Kidney (tissue), 22 donors: ENCODE measurements at places on chromosomes 7 and 10. TPM values are rescaled to one million over a fixed set of nuclear protein-coding genes. Genes with fewer than 3 reads are reported as not detected.

Gene BCAP29
- polyA plus RNA-seq: 31.2 TPM

Gene MKX
- not detected for polyA plus RNA-seq

- DNase-seq: no peak
Observed at GRCh38 chr10:114258274-114258840, 19.3 kb downstream of the VWA2 start.

DNA sequence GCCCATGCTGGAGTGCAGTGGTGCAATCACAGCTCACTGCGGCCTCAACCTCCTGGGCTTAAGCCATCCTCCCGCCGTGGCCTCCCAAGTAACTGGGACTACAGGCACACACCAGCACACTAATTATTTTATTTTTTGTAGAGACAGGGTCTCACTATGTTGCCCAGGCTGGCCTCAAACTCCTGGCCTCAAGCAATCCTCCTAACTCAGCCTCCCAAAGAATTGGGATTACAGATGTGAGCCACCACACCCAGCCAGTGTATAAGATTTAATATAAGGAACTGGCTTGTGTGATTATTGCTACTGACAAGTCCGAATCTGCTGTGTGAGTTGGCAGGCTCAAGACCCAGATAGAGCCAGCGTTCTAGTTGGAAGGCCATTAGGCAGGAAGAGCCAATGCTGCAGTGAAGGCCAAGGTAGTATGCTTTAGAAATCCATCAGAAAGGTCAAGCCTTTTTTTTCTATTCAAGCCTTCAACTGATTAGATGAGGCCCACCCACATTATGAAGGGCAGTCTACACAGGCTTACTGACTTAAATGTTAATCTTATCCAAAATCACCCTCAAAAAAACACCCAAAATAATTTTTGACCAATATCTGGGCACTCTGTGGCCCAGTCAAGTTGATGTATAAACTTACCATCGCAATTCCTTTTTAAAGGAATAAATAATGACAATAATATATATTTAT, 19.4 kb downstream of the TRIM4 start:
- DNase-seq: no peak

GRCh38 chr10:112797855-112798254, 152.2 kb upstream of the TCF7L2 start:
- no peak for DNase-seq

DNA sequence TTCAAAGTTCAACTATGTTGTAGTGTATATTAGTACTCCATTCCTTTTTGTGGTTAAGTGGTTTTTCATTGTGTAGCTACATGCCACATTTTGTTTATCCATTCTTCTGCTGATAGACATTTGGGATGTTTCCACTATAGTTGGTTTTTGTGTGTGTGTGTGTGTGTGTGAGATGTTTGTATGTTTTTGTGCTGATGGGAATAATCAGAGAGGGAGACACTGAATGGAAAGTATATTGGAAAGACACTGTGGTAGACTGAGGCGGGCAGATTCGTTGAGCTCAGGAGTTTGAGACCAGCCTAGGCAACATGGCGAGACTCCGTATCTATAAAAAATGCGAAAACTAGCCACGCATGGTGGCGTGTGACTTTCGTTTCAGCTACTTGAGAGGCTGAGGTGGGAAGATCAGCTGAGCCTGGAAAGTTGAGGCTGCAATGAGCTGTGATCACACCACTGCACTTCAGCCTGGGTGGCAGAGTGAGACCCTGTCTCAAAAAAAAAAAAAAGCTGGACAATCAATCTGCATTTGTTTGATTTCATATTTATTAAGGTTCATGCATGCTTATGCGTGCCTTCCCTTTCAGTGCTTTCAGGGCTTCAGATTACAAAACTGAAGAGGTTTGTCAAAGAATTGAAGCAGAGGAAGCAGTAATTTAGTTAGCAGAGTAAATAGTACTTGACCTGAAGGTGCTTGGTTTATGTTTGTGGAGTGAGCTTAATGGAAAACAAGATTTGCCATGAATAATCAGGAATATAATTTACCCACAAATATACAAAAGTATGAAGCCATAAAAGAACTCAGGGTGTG, 14.7 kb downstream of the SEC24C start:
- no peak for DNase-seq

DNA sequence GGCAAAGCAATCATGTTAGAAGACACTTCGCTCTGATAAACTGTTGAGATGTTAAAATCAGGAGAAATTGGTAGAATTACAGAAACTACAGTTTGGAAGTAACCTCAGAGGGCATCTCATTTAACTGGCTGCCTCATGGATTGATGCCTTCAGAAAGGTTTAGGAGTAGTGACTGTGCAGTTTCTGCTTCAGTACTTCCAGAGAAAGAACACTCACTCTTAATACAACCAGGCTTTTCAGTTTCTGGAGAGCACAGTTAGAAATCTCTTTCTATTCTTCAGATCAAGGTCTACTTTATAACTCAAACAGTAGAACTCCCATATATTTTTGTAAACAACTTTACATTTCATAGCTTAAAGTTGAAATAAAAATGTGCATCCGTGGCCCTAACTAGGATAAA, 1358.9 kb upstream of the LRRTM3 start:
- DNase-seq: no peak

Gene TMEM229A
- polyA plus RNA-seq: not detected

Gene JCAD
- 15.7 TPM for polyA plus RNA-seq

Gene TRAPPC14
- polyA plus RNA-seq: 14.8 TPM

GRCh38 chr10:86245015-86245394, 121.6 kb downstream of the GRID1 start:
- no peak for DNase-seq

Gene PRSS58
- not detected for polyA plus RNA-seq

DNA sequence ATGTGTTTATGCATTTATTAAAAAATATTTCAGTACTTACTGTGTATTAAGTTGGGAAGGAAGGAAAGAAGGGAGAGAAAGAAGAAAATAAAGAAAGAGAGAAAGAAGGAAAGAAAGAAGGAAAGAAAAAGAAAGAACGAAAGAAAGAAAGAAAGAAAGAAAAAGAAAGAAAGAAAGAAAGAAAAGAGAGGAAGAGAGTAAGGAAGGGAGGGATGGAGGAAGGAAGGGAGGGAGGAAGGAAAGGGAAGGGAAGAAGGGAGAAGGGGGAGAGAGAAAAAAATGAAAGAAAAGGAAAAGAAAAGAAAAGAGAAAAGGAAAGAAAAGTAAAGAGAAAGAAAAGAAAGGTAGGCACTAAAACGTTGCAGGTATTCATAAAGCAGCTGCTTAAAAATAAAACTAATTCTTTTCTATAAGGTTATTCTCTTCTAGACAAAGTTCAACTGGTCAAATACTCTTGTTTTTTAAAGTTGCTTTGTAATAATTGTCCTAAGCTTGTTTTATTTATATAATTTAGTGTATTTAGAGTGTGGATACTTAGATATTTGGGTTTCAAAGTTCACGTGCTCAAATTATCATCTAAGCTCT, 703.3 kb upstream of the LRRTM3 start:
- DNase-seq: no peak

GRCh38 chr7:29858191-29858951, 52.1 kb downstream of the WIPF3 start:
- no peak for DNase-seq

- no peak for DNase-seq
Observed at GRCh38 chr10:436013-436697, 253.3 kb downstream of the DIP2C start.

Gene PHYHIPL
- polyA plus RNA-seq: 19.2 TPM

DNA sequence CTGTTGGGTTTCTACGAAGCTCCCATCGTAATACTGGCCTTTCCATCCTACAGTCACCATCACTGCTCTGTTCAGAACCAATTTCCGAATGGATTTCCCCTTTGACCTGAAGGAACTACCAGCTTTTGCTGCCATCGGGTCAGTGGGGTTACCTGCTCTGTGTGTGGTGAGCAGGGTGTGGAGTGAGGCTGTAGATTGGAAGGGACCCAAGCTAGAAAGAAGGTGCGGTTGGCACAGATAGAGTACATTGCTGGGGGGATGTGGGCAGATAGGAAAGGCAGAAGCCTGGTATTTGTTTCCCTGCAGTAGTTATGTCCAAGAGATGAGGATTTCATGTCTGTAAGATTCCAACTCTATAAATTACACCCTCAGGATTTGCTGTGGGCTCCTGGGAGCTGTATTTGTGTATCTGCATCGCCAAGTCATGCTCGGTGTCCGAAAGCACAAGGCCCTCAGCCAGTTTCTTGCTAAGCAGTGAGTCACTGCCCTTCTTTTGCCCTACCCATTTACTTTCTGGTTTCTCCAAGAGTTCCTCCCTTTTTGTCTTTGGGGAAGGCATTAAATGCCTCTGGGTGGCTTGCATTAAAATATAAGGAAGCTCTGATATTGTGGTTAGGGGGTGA, 15.4 kb downstream of the CLCN1 start:
- no peak for DNase-seq

DNA sequence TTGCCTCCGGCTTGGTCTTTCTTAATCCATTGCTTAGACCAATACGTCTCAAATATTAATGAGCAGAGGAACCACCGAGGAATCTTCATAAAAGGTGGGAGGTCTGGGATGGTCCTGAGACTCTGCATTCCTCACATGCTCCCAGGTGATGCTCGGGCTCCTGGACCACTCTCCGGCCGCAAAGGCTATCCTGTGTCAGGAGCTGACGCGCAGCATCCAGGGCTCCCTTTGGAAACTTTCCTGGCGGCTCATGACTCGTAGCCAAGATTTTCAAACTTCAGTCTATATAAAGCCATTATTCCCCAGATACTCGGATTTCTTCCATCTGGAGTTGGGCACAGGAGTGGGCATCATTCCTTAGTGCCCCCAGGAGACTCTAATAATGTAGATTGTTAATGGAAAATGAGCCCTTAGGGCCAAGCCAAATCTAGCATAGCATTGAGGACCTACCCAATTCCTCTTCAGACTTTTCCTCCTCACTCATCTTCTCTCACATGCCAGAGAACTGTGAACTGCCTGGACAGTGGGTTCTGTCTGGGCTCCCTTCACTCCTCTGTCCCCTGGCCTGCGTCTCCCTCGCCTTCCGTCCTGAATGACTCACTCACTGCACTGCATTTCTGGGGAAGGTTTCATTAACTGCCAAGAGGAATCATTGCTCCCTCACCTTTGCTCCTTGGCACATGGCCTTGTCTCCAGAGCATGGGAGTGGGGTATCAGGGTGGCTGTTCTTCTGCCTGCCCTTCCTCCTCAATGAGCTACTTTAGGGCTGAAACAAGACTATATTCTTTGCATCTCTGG, 89.3 kb downstream of the MKI67 start:
- DNase-seq: no peak

GRCh38 chr7:148204639-148205304, 385.8 kb upstream of the C7orf33 start:
- no peak for DNase-seq

- no peak for DNase-seq
Observed at GRCh38 chr7:113339661-113340060, 221.3 kb upstream of the SMIM30 start.

Gene CLDN3
- polyA plus RNA-seq: 76.5 TPM

GRCh38 chr7:36957620-36958019, 233.3 kb upstream of the AOAH start:
- no peak for DNase-seq

DNA sequence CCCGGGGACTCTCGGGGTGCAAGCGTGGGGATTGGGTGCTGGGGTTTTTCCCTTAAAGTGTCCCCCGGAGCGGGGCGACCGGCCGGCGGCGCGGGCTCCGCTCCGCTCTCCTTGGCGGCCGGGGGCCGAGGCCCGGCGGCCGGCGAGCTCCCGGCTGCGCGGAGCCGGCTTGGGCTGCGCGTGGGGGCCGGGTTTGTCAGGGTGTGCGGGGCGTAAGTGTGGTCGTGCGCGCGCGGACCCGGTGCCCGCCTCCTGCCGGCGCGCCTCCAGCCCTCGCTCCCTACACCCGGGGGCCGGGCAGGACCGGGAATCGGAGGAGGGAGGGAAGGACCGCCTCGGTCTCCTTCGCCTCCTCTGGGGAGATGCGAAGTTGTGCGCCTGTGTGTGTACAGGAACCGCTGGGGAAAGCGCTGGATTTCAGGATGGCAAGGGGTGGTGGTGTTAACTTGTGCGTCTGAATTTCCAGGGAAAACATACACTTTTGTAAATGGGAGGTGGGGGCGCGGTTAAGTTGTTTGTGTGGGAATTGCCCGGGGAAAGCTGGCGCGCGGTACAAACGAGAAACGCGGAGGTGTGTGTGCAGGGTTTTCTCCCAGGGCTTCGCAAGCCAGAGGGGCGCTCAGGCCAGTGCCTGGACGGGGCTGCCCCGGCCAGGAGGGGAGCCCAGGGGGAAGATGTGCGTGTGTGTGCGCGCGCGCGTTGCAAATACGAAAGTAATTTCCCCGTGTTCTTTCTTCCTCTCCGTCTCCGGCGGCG, 737 bp downstream of the ZMIZ1 start:
- DNase-seq: peak; percentile 89

DNA sequence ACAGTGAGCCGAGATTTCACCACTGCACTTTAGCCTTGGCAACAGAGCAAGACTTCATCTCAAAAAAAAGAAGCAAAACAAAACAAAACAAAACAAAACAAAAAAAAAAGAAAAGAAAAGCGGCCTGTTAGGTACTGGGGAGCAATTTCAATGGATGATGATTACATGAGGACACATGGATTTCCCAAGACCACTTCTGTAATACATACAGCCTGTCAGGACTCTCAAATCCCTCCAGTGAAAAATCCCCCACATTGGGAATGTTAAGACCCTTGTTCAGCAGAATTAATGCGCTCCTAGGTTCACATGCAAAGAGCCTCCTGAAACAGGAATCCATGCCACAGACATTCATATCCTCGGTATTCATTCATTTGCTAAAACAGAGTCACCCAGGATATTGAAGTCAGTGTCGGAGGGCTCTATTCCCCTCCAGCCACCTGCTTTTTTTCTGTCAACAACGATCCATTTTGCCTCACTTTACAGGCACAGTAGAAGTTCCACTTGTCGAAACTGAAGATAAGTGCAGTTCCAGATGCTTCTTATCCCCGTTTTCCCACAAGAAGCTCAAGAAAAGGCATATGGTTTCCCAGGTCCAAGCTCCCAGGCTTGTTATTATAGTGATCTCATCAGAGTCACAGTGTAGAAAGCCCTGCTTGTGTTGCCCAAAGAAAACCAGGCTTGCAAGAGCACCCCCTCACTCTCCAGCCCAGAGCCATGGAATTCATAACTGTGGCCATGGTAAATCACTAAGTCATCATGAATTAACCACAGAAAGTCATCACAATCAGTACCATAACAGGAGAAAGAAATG, 20.2 kb downstream of the SLC16A12 start:
- DNase-seq: no peak
